ENCODE measurements at places on chromosomes 4 and X. TPM values are rescaled to one million over a fixed set of nuclear protein-coding genes. Genes with fewer than 3 reads are reported as not detected.

TEX13C gene
- not detected for total RNA-seq

MAMLD1 gene
- 1.4 TPM for total RNA-seq

HMGB3 gene
- 23.3 TPM for total RNA-seq

NEXMIF gene
- total RNA-seq: under 0.01 TPM

GNRHR gene
- total RNA-seq: not detected

TBX22 gene
- not detected for total RNA-seq

UNC5C gene
- under 0.01 TPM for total RNA-seq

TKTL2 gene
- total RNA-seq: not detected

PGM2 gene
- total RNA-seq: 32.2 TPM

CRLF2 gene
- total RNA-seq: not detected

OSTC gene
- total RNA-seq: 479 TPM

ZNF711 gene
- 2.3 TPM for total RNA-seq

GPR50 gene
- total RNA-seq: not detected

SYNPO2 gene
- 1.7 TPM for total RNA-seq

CT47B1 gene
- not detected for total RNA-seq

POLN gene
- total RNA-seq: 0.72 TPM

EMCN gene
- total RNA-seq: not detected

FHIP1A gene
- total RNA-seq: 0.18 TPM

GLRA2 gene
- not detected for total RNA-seq

GABRG1 gene
- not detected for total RNA-seq

ERAS gene
- total RNA-seq: not detected

Measured in IMR-90 (cell line).